ENCODE measurements at places on chromosomes 2 and 18.

DNA sequence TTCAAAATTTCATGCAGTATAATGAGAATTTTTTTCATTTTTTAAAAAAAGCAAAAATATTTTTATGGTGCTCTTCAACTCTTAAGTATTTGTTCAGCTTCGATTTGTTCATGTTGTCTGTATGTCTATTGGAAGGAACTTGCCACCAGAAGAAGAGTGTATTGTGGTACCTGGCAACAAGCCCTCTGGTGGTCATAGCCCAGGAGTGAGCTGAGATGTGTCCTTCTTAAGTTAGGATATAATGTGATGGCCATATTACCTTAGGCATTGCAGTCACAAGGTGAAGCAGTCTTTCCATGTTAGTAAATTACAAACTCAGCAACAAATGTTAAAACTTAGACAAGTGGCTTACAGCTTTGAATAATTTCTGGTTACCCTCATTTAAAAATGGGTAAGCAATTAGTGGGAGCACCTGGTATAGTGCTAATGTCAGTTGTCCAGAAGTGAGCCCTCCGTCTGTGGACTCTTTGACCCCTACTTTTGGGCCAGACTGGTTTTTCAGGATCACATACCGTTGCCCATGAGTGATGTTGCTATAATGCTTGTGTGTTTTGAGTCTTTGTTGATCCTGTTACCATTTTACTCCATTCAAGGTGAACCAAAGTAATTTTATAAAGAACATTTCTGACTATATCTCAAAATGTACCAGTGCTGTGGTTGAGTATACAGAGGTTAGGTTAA, 57.4 kb downstream of the MYO1B start:
- DNase-seq, result no peak

- DNase-seq, result no peak
Measured at GRCh38 chr2:95234816-95235215, 27.5 kb downstream of the ZNF892 start.

DNA sequence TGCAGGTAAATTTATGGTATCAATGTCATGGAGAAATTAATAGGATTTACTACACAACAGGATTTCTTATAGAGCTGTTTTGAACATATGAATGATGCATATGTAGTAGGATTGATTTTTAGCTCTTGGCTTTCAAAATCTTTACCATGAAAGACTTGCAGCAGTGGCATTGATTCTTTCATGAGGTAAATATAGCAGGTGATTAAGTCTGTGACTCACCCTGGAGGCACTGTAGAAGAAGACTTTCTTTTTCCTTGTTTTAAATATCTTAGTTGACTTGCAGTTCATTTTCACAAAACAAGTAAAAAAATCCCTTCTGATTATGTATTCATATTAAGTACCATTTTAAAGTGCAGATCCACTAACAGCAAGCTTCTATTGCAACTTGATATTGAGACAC, 463.0 kb downstream of the FBXO15 start:
- DNase-seq, result no peak

DNA sequence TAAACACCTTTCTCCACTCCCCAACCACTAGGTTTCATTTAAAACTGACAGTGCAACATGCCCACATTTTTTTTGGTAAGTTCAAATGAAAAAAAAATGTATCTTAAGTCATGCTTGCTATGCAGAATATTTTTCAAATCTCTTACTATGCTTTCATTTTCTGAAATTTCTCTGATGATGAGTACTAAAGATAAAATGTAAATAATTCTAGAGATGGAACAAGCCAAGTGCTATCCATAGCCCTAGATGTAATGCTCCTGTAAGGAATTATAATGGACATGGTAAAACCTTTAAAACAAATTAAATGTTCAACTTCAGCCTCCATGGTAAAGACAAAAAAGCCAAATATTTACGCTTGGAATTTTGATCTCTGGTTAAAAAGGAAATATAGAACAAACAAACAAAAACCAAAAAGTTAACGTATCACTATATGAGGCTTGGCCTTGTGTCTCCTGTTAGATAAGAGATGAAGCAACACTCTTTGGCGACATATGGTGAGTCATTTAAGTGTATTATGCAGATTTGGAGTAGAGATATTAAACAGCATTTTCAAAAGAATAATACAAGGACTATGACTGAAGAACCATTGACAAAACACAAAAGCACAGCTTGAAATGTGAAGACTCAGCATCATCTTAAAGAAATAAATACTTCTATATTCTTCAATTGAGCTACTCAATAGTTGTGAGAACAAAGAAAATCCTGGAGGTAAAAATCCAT, 392.0 kb upstream of the LYPD1 start:
- no peak for DNase-seq

DNA sequence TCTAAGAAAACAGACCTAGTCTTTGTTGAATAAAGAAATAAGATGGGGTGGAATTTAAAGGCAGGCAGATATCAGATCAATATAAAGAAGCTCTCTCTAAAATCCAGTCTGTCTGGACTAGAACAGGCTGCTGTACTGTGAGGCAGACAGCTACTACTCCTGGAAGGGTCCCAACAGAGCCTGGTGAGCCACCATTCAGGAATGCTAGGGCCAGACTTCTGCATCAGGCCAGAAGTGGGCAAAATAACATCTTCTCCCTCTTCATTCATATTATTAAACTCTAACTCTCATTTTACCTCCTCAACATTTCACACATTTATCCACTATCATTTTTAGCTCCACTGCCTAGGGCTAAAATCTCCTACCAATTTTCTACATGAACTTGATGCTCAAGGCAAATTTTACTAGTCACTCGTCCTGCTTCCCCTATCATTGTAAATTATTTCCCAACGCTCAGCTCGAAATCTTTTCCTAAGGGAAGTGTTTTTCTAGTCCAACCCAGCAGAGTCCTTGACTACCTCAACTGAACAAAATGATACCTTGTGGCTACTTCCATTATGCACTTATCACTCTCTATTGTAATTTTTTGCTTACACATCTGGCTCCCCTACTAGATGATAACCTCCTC, 45.2 kb upstream of the GLS start:
- no peak for DNase-seq

- DNase-seq, result no peak
Measured at GRCh38 chr2:181552808-181553207, 95.6 kb downstream of the ITGA4 start.

DNA sequence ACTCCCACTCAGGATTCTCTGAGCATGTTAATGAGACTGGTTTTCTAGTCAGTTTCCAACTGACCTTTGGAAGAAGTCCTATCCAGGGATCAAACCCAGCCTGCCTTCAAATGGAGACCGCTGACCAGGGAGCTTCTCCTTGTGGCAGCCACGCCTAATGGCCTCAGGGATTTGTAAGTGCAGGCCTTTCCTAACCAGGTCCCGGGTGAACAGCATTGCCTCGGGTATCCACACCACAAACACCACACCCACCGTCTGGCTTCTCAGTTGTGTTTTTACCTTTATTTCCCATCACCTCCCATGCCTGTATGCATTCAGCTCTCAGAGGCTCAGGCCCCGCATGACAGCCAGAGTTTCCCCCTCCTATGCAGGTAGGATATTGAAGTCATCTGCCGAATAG, 406.3 kb upstream of the HS6ST1 start:
- DNase-seq, result no peak

GRCh38 chr2:156553714-156554442, 117.7 kb downstream of the GPD2 start:
- DNase-seq, result no peak
